ENCODE measurements at places on chromosomes 2 and 18.

DNA sequence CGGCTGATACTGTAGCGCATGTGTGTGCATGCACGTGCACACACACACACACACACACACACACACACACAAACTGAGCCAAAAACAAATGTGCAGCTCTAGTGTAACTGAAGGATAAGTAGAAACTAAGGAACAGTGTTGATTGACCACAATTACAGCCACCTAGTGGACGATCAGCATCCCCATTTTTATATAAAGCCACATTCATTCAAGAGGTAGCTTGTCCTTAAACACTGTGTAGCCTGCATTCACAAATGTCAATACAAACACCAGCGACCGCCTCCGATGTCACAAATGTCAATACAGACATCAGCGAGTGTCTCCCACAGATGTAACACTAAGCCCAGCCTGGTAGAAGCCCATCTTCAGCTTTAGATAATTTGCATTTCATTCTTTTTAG is 167.4 kb downstream of the PTGR3 start:
- peak; percentile 22 for DNase-seq

DNA sequence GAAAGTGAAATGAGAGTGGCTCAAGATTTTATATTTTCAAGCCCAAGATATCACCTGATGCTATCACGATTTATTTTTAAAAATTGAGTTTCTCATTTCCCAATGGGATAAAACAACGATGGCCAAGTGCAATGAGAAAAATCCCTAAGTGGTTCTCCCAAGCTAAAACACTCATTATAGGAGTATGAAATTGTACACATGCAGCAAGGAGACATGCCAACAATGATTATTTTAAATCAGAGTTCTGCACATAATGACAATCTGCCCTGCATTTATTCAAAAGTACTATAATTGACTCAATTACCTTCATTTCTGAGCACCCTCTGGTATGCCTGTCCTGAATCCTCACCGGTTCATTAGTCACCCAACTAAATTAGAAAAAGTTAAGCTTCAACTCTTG is 12.7 kb downstream of the CYTIP start:
- DNase-seq, result no peak

DNA sequence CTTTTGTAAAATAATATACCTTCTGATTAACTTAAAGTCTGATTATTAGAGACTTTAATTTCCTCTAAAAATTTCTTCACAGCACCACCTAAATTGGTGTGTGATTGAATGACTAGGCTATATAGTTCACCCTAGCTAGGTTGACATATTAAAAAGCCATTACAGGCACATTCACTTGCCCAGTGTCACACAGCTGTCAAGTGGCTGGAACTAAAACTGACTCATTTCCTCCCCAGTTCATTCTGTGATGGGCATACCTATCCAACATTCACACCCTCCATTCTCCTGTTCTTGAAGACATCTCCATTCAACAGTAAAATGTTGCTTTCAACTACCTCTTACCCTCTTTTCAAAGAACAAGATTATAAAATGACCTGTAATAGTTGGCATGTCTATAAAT is 334.5 kb downstream of the ARHGAP15 start:
- DNase-seq, result no peak

DNA sequence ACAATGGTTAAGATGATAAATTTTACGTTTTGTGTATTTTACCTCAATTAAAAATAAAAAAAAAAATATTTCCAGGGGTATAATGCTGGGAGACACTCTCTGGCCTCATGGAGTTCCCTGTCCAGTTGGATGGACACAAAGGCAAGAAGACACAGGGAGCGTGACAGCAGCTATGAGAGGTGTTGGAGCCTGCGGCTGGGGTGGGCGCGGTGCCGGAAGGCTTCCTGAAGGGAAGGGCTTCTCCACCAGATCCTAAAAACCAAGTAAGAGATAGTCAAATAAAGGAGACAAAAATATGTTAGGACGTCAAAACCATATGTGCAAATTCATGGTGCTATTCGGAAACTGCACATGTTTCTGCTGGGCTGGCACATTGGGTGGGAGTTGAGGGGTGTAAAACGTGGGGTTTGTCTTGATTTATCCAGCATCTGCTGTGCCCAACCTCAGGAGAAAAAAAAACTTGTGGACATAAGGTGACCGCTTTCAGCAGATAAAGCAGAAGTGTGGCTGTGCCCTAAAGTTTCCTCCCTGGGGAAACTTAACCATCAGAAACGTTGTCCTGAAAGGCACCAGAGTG is 467.6 kb downstream of the RNF144A start:
- no peak for DNase-seq

DNA sequence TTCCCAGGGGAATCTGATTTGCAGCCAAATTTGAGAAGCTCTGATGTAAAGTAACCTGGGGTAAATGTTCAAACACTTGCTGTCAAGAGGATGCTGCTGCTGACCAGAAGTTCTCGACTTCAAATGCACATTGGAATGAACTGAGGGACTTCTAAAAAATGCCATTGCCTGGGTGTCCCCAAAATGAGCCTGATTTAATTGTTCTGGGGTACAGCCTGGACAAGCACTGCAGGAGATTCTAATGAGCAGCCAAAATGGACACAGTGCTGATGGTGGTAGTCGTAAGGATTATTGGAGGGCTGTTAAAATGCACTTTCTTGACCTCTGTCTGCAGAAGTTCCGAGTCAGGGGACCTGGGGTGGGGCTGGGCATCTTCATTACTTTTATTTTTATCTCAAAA is 49.5 kb downstream of the LIPG start:
- no peak for DNase-seq

DNA sequence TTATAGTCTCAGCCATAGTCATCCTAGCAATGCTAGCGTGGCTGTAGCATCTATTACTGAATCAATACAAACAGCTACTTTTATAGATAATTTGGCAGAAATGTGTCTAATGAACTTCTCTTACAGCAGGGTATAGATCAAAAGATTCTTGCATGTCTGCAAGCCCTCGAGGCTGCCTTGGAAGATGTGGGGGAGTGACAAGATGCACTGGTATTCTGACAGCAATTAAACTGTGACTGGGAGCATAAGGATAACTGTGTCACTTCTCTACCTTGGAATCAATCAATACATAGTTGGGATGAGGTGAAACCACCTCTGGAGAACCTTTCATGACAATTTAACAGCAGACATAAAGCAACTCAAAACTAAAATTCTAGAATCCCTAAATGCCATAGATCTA is 59.3 kb upstream of the MYO3B start:
- DNase-seq, result no peak

- DNase-seq, result peak; percentile 56
Measured at GRCh38 chr18:28095041-28095440, 81.9 kb downstream of the CDH2 start.

DNA sequence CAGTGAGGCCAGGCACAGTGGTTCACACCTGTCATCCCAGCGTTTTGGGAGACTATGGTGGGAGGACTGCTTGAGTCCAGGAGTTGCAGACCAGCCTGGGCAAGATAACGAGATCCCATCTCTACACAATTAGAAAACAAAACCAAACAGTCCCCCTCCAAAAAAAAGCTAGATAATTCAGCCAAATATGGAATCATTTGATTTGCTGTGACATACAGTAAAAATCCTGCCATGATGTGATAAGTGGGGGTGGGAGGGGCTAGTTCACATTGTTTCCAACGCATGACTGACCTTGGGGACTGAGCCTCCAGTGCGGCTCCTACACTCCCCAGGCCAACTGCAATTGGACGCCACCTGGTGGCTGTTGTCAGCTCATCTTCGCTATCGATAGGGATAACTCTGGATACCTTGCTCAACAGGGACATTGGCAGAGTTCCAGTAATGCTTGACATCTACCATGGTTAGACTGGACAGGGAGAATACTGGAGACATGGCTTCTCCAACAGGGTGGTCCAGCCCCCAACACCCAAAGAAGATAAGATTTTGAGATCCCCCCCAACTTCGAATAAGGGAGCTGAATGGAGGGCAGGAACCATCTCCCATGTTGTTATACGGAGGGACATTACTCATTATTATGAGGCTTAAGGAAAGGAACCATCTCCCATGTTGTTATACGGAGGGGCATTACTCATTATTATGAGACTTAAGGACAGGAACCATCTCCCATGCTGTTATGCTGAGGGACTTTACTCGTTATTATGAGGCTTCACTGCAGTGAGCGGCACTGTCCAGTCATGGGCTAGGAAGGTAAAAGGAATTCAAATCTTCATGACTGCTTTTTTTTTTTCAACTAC is 135.9 kb downstream of the TGIF1 start:
- peak; percentile 75 for DNase-seq

DNA sequence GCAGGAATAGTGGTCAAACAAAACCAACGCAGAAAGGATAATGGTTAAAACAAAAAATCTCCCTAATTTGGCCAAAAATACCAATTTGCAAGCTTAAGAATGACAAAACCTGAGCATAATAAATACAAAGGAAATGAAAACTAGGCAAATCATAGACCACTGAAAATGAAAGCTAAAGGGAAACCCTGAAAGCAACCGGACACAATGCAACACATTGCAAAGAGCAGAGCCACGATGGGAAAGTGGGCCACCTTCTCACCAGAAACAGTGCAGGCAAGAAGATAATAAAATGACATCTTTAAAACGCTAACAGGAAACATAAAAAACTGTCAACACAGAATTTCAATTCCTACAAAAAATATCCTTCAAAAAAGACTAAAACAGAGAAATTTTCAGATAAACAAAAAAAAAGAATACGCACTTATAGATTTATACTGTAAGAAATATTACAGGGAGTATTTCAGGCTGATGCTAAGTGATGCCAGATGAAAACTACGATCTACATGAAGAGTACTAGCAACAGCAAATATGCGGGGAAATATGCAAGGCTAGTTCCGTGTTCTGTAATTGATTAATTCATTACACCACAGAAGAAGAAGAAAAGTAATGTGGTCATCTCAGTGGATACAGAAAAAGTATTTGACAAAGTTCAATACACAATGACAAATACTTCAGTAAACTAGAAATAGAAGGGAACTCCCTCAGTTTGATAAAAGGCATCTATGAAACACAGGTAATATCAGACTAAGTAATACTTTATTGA is 239.5 kb downstream of the L3MBTL4 start:
- no peak for DNase-seq

DNA sequence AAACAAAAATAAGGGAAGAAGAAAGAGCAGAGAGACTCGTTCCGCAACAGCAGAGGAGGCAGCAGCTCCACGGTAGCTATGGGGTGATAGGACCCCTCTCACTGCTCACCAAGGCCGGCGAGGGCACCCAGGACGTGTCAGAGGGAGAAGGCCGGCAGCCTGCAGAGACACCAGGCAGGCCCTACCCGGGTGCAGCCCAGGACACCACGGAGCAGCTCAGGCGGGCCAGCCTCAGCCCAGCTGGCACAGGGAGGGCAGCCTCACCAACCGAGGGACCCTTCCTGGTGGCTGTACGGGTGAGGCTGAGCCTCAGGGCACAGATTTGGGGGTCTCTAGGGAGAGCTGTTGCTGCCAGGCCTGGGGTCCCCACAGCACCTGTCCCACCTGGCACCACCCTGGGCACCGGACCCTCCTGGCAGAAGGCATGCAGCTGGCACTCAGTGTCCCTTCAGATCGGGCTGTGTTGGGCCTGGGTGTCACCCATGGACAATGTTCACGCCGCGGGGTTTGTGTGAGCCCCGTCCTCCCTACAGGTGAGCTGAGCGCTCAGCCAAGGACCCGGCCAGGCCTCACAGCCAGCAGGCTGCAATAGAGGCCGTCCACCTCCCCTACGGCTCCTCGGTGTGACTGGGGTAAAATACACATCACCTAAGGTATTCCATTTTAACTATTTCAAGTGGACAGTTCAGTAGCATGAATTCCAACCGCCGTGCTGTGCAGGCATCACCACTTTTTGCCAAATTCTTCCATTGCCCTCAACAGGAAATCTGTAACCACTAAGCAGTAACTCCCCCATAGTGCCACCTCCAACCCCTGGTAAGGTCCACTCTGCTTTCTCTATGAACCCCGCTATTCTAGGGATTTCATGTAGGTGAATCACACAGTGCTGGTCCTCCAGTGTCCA is 21.6 kb downstream of the KCNG2 start:
- DNase-seq, result no peak

GRCh38 chr2:238924032-238924431 is 76.1 kb downstream of the TWIST2 start:
- no peak for DNase-seq

DNA sequence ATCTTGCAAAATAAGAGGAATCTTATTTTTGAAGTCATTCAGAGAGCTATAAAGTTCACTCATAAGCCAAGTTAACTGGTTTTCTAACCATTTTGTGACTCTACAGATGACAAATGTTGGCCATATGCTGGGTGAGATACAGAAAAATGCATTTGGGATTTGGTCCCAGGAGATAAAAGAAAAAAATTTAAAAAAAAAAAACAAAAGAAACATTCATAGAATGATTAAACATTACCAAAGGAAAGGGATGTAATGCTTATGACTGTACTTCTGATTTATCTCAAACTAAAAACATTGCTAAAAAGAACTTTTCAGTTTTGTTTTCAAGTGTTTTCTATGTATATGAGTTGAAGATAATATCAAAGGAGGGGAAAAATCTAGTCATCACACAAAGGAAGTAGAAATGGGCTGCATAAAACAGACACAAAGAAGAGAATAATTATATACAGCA is 43.1 kb downstream of the PELI1 start:
- no peak for DNase-seq

DNA sequence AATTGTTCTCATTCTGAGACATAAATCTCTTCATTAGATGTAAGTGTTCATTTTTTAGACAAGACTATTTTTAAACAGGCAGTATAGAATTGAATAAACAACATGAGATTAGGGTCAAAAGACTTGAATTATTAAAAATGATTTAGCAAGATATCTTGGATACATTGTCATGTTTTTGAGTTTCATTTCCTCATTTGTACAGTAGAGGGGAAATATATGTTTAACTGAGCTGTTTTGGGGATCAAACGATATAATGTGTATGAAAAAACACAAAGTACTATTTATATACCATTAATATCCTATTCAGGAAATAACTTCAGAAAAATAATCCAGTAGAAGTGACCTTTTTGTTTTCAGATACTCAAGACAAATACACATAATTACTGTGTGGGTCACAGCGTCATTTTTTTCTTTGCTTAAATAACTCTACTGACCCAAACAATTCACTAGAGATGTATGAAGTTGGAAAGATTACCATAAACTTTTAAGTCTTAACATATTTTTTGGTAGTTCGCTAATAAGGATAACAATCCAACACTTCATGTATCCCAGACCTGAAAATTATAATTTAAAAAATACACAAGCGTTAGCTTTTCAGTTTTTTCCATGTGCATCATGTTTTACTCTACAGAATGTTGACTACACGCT is 896 bp upstream of the ASXL3 start:
- DNase-seq, result no peak

GRCh38 chr18:34509163-34509562 is 200.9 kb upstream of the DTNA start:
- DNase-seq, result no peak

- DNase-seq, result no peak
Measured at GRCh38 chr2:47043891-47044239, 111.2 kb downstream of the STPG4 start.

Data from HCEC 1CT (cell line).